RPMI7951 (cell line): ENCODE measurements at places on chromosomes 11 and 22.

DNA sequence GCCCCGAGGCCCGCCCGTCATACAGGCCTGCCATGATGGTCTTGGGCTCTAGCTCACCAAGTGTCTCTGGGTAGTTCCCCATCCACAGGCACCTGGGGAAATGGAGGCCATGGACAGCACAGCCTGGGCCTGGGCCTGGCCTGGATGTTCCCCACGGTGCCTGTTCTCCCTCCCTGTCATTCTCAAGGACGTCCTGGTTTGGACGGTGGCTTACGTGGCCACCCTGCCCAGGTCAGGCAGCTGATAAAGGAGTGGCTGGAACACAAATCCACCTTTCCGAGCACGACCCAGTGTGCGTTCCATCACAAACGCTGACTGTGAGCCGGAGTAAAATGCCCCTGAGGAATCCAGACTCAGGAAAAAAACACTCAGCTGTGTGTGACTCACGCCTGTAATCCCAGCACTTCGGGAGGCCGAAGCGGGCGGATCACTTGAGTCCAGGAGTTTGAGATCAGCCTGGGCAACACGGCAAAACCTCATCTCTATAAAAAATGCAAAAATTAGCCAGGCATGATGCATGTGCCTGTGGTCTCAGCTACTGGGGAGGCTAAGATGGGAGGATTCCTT lies 41.2 kb upstream of the TESMIN start:
- peak; percentile 14 for DNase-seq

DNA sequence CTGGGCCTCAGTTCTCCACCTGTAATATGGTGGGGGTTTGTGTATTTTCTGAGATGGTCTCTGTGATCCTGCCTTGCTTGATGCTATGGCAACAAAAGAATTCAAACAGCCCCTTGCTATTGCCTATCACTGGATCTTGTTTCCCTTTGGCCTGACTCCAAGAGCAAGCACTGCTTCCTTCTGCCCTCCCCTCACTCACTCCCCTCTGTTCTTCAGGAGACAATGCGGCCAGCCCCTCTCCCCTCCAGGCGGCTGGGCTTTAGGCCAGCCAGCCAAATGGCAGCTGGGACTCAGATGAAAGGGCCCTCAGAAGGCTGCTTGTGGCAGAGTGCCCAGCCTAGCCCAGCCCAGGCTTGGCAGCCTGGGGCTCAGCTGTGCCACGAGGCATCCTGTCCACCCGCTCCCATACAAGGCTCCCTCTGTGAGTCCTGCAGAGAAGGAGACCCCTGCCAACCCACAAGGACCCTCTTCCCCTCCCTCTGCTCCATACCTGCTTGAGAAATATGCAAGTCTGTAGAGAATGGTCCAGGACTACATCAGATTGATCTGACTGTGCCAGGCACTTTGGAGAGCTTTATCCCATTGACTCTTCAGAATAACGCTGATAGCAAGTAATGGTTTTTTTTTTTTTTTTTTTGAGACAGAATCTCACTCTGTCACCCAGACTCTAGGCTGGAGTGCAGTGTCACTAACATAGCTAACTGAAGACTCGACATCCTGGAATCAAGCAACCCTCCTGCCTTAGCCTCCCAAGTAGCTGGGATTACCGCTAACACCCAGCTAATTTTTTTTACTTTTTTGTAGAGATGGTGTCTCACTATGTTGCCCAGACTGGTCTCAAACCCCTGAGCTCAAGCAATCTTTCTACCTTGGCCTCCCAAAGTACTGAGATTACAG lies 7.6 kb upstream of the KCTD14 start:
- DNase-seq, result peak; percentile 96

DNA sequence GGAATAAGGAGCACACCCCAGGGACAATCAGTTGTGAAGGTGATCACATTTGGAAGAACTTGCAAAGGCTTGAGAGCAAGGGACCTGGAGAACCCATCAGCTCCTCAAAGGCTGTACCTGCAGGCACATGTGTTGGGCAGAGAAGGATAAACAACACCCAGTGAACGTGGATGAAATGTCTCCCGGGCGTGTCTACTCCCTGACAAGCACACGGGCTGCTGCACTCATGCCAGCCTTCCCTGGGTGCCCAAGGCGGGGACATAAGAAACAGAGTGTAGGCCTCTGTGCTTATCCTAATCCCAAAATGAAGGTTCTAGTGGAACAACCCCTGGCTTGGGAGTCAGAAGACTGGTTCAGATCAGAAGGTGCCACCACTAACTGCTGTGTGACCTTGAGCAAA lies 46.7 kb downstream of the DSCAML1 start:
- DNase-seq, result no peak

DNA sequence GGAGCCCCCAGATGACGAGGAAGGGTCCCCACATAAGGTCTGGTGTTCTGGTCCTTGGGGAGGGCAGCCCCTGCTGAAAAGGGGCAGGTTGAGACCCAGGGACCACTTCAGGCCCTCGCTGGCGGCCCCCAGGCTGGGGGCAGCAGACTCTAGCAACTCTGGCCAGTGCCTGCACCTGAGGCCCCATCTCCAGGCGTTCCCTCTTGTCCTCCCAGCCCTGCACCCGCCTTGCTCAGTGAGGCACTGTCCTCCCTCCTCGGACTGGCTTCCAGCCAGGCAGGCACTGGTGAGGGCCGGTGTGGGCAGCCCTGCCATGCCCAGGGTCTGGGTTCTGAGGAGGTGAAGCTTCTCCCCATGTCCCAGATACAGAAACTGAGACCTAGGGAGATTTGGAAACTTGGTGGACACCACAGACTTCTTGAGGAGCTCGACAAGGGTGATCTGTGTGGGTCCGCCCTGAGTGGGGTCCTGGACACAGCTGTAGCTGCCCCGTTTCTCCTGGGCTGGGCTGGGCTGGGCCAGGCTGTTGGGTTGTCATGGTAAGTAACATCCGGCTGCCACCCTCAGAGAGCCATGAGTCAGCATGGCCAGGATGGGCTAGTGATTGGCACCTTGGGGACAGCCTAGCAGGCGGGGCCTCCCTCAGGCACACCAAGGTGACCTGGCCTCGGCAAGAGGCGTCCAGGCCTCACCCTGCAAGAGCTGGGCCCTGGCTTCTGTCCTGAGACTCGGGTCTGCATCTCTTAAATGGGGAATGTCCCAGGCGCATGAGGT lies 11.1 kb upstream of the PHLDA2 start:
- DNase-seq, result peak; percentile 78

DNA sequence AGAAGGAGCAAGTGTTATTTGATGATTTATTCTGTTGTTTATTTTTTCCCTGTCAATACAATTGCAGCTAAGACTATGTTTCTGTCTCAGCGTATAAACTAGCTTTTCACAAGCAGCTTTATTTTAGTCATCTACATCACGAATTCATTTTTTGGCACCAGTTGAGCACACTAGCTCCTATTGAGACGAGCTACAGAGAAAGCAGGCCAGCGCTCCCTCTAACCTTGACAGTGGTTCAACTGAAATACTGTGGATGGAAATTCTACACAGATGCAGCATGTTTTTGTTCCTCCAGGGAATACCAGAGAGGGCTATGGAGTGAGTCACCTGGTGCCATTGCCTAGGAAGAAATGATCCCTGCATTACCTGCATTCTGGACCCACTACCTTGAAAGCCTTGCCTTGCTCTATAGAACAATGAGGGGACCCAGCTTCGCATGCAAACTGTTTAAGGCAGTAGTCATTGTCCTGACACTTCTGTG lies 108.2 kb upstream of the ARHGAP42 start:
- DNase-seq, result no peak

DNA sequence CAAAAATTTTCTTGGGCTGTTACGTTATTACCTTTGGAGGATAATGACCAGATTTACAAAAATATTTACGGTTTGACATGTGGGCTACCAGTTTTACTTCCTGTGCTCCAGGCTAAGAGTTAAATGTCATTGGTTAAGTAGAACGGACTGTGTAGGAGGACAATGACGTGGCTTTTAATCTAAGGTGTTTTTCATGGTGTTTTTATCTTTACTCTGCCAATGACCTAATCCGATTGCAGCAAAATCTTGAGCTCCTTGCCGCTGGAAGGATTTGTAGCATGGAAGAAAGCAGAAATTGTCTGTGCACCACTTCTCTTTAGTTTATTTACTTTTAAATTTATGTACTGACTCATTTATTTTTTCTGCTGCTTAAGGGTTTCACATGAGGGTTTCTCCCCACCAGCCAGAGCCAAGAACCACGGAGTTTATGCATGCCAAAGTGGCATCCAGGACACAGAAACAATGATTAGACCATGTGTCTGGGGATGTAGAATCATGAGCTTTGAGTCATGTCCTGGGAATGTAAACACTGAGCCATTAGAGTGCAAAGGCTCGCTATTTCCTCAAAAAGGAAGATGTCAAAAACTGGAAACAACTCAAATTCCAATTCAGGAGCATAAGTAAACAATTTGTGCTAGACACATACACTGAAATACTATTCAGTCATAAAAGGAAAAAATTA lies 1.9 kb upstream of the CARD16 start:
- peak; percentile 94 for DNase-seq

DNA sequence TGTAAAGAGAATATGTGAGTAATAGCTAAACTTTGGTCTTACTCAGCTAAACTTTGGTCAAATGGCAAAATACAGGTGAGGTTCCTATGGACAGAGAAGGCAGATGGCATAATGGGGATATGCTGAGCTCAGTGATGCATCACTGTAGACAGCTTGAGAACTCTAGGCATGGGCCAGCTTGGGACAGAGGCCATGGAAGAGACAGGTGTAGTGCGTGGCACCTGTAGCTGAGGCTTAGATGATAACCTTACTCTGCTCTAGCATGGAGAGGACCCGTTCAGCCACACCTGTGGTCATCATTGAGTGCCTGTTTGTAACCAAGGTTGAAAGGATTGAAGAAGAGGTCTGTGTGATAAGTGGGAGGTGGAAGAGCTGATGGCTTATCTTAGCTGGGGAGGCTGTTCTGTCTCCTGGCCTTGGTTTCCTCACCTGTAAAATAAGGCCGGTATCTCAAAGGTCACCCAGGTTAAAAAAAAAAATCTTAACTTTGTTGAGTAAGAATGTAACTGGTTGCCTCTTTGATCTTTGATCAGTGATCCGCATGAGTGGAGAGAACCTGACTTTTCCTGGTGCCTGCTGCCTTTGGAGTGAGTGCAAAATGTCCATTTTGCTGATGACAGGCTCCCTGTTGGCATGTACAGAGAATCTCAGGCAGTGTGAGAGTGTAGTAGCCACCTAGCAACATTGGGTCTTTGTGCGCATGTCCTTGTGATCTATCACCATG lies 48.6 kb downstream of the ZNRF3 start:
- no peak for DNase-seq

GRCh38 chr22:32482708-32483107 lies 8.1 kb downstream of the FBXO7 start:
- DNase-seq, result no peak

- DNase-seq, result peak; percentile 22
These were observed 14.0 kb downstream of the CAPN5 start for GRCh38 chr11:77080643-77081210.

DNA sequence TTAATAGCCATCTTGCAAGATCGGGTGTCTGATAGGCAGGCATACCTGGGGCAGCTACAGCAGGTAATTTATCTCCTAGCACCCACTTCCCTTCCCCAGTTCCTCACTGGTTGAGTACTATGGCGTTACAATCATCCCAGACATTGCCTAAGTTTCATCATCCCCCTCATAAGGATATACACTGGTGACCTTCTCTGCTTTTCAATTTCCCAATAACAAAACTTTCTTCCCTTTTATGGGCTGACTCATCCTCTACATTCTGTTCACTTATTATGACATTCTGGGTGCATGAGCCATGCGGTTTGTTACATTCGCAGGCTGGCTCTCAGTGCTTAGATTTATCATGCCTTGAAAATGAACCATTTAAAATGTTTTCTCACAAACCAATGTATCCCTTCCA lies 5.0 kb upstream of the MRPL11 start:
- peak; percentile 85 for DNase-seq

DNA sequence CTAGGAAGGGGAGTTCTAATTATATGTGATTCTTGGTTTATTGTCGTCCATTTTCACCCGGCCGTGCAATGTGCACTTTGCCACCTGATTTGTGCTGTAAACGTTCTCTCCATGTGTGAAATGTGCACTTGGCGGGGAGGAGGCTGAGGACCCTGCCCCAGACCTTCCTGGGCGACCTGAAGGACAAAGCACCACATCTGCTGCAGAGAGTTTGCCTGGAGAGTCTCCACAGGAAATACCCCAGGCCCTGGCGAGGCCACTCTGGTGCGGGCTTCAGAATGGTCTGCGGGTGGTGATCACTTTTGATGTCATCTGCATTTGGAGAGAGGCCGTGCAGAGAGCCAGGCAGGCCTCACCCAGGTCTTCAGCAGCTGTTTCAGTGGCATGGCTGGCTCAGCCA lies 224.7 kb downstream of the BRD1 start:
- no peak for DNase-seq

GRCh38 chr11:82557274-82557673 lies 176.4 kb downstream of the FAM181B start:
- no peak for DNase-seq

- DNase-seq, result peak; percentile 34
These were observed 331.8 kb upstream of the MPPED2 start for GRCh38 chr11:30917859-30918478.

GRCh38 chr11:126197277-126197939 lies 14.0 kb downstream of the RPUSD4 start:
- DNase-seq, result peak; percentile 83

- no peak for DNase-seq
These were observed 347.8 kb upstream of the B3GAT1 start for GRCh38 chr11:134759855-134760254.

DNA sequence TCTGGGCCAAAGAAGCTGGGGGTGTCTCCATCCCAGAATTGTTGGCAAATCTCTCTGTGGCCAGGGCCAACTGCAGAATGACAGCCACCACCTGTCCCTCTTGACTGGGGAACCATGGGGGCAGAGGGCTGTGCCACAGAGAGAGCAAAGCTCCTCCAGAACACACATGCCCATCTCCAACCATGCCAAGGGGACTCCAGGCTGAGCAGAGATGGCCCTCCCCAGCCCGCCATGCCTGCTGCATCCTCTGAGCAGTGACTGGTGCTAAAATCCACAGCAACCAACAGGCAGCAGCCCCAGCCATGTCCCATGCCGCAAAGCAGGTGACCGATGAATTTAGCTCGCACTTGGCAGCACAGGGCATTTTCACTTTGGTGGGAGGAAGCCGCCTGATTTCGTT lies 45.0 kb downstream of the LARGE1 start:
- DNase-seq, result no peak

- no peak for DNase-seq
These were observed 257.8 kb upstream of the LUZP2 start for GRCh38 chr11:24238771-24239645.

GRCh38 chr11:27282806-27283205 lies 80.2 kb downstream of the CCDC34 start:
- peak; percentile 78 for DNase-seq
